NK-92 treated with Interleukin-12 subunit alpha and Interleukin-12 subunit beta, amount 100 ng/mL, for 24 hours (cell line): ENCODE measurements at places on chromosomes 11 and 22.

GRCh38 chr22:36220451-36220921 lies 18.8 kb downstream of the APOL2 start:
- DNase-seq, result no peak

DNA sequence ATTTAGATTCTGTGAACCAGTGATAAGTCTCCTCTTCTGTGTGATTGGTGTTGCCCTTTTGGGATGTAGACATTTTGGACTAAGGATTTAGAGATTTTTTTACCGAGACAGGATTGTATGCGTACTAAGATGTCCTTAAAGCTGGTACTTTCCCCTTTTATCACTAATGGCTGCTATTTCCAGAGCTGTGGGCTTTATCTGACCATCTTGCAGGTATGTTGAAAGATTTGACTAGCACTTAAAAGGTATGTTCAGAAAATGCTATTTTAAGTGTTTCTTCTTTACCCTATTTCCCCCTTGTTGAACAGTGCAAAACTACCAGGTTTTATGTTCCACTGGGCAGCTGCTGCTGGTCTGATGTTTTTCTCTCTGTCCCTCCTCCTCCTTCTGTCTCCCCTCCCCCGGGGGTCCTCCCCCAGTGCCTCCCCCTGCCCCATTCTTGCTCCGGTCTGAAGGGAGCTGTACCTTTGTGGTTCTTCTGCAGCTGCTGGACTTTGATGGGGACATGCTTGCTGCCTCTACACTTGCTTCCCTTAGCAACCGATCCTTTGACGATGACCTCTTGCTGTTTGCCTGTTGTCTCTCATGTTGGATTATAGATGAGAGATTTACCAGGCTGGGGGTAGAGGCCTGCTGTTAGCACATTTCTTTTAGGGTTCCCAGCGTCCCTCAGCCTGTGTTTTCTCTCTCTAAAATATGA lies 59.6 kb downstream of the ZNRF3 start:
- DNase-seq, result no peak

GRCh38 chr22:21443735-21444421 lies 23.3 kb upstream of the TMEM191C start:
- no peak for DNase-seq

- DNase-seq, result no peak
These were observed 9.4 kb downstream of the AGBL2 start for GRCh38 chr11:47705721-47706120.

- no peak for DNase-seq
These were observed 77.8 kb downstream of the BUD13 start for GRCh38 chr11:116694815-116695590.

GRCh38 chr11:68122936-68123539 lies 1.9 kb upstream of the CHKA start:
- DNase-seq, result no peak

DNA sequence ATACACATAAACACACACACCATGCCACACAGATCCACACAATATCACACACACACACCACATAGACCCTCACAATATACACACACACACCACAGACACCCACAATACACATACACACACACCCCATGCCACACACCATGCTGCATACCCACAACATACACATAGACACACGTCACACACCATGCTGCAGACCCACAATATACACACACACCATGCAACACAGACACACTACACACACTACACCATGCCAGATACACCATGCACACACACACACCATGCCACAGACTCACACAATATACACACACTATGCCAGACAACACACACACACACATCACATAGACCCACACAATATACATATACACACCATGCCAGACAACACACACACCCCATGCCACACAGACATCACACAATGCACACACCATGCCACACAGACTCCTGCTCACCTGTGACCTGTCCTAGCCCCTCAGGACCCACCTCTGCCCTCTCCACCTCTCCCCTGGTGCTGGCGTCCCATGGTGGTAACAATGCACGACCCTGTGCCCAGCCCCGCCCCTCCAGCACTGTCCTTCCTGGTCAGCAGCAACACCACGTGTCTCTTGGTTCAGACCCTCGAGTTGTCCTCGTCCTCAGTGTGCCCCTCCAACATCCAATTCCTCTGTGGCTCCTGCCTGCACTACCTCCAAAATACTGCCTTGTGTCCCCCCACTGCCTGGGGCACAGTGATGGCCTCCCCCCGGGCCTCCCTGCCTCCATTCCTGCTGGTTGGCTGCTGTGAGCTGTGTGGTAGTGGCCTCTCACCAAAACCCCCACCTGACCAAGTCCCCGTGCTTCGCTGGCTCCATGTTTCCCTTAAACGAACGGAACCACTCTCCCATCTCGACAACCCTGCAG lies 23.7 kb upstream of the RFPL3 start:
- no peak for DNase-seq

- DNase-seq, result no peak
These were observed 98.0 kb upstream of the SOX6 start for GRCh38 chr11:16454289-16454863.

- no peak for DNase-seq
These were observed 188.3 kb downstream of the OPCML start for GRCh38 chr11:133343951-133344350.

DNA sequence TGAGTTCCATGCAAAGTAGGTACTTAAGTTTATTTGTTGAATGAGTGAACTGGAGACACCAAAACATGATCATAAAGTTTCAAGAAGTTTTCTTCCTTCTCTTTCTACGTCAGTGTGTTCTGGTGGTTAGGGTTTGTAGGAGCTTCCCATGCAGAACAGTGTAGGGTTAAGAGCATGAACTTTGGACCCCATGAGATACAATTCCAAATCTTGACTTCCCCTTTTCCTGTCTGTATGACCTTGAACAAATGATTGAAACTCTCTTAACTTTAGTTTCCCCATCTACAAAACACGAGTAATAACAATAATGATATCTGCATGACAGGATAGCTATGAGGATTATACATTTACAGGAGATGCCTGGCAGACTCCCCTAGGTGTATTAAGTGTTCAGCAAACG lies 41.0 kb upstream of the TENM4 start:
- DNase-seq, result no peak

GRCh38 chr11:19345848-19346681 lies 105.3 kb upstream of the E2F8 start:
- no peak for DNase-seq

DNA sequence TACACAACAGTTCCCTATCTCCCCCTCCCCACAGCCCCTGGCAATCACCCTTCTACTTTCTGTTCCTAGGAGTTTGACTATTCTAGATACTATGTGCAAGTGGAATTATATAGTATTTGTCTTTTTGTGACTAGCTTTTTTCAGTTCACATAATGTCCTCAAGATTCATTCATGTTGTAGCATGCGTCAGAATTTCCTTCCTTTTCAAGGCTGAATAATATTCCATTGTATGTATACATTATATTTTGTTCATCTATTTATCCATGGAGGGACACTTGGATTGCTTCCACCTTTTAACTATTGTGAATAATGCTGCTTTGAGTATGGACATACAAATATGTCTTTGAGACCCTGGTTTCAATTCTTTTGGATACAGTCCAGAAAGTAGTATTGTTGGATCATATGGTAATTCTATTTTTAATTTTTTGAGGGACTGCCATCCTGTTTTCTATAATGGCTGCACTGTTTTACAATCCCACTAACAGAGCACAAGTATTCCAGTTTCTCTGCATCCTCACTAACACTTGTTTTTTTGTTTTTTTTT lies 128.8 kb downstream of the ARHGAP42 start:
- no peak for DNase-seq

GRCh38 chr11:125701018-125701610 lies 20.5 kb upstream of the ACRV1 start:
- DNase-seq, result no peak

DNA sequence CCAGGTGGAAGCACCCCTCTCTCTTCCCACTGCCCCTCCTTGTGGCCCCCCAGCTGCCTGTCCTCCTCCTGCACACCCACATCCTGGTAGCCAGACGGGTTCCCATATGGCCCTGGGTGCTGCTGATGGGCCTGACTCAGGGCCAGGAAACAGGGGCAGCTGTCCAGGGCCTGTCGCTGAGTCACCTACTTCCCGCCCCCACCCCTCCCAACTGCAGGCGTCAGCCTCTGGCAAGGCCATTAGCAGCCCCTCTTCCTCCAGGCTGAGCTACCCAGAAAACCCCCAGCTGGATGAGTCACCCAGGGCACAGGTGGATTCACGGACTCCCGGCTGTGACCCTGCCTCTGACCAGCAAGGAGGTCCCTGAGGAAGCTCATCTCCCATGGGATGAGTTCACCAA lies 6.9 kb upstream of the GAL start:
- no peak for DNase-seq

DNA sequence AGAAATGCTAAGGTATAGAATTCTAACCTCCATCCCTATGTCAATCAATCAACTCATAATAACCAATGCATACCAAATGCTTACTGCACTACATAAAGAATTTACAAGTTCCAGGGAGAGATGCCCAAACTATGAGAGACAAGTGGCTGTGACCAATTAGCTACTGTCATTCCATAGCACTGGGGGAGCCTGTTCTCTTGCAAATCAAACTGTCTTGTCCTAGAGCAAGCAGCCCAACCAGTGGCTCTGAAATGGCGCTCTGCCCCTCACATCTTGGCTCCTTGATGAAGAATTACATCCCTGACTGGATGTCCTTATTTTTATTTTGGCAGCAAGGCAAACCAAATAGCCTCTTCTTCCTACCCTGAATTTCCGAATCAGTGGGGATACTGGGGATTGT lies 272.4 kb upstream of the SYN3 start:
- no peak for DNase-seq

DNA sequence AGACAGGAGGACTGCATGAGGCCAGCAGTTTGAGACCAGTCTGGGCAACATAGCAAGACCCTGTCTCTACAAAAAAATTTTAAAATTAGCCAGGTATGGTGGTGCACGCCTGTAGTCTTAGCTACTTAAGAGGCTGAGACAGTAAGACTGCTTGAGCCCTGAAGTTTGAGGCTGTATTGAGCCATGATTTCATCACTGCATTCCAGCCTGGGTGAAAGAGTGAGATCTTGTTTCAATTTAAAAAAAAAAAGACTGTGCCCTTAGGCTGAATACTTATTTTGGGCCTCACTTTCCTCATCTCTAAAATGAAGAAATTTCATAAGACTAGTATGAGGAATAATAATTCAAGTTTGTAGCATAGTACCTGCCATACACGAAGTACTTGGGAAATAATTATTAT lies 6.9 kb downstream of the AQP11 start:
- DNase-seq, result no peak
